Chondrocyte (in vitro differentiated cells): ENCODE measurements at places on chromosomes 1 and 21. TPM values are rescaled to one million over a fixed set of nuclear protein-coding genes. Genes with fewer than 3 reads are reported as not detected.

- H3K27me3 ChIP-seq: no peaks in the 10 kb centered on the region
- H3K36me3 ChIP-seq: peaks cover 11% of the 10 kb centered on the region
- peaks cover 7% of the 10 kb centered on the region for H3K4me1 ChIP-seq
Measured at GRCh38 chr1:211944733-211945500, 90.4 kb downstream of the INTS7 start.

DNA sequence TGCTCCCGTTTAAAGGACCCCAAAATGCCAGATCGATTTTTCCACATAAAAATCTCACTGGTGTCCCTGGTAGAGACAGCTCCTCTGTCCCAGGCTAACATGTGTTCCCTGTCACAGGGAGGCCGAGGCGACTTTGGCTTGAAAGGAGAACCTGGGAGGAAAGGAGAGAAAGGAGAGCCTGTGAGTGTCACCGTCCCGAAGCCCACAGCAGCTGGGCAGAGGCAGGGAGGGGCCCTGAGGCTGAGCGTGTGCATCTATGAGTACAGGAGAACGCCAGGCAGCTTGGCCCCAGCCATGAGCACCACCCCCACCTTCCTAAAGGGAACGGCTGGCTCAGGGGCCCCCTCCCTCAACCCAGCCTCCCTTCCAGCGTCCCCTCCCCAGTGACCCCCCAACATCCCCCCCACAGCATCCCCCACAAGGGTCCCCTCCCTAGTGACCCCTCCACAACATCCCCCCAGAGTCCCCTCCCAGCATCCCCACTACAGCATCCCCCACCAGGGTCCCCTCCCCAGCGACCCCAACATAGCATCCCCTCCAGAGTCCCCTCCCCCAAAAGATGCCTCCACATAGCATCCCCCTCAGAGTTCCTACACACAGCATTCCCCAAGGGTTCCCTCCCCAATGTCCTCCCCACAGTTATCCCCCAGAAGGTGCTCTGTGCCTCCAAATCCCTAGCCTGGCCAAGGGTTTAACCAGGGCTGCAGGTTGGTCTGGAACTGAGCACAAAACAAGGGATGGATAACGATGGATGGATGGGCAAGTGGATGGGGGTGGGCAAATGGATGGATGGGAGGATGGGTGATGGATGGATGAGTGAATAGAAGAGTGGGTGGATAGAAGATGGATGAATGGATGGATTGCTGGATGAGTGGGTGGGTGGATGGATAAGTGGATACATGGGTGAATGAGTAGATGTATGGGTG is 25.1 kb downstream of the COL6A2 start:
- H3K4me3 ChIP-seq: no peak overlapping the region
- DNase-seq: peak; percentile 46
- peaks cover 27% of the 10 kb centered on the region for H3K36me3 ChIP-seq
- peaks cover 3% of the 10 kb centered on the region for H3K4me1 ChIP-seq
- no peak overlapping the region for H3K27ac ChIP-seq
- no peaks in the 10 kb centered on the region for H3K27me3 ChIP-seq

ZBTB21 gene
- 18.0 to 21.2 TPM (median 18.6 TPM) in 3 replicates for total RNA-seq

DNA sequence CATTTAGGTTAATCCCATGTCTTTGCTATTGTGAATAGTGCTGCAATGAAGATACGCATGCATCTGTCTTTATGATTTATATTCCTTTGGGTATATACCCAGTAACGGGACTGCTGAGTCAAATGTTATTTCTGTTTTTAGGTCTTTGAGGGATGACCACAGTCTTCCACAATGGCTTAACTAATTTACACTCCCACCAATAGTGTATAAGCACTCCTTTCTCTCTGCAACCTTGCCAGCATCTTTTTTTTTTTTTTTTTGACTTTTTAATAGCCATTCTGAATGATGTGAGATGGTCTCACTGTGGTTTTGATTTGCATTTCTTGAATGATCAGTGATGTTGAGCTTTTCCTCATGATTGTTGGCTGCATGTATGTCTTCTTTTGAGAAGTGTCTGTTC is 33.5 kb downstream of the ASH1L start:
- H3K4me1 ChIP-seq: peaks cover 26% of the 10 kb centered on the region
- DNase-seq: no peak
- H3K36me3 ChIP-seq: no peaks in the 10 kb centered on the region
- H3K4me3 ChIP-seq: no peak overlapping the region
- no peak overlapping the region for H3K27ac ChIP-seq
- no peaks in the 10 kb centered on the region for H3K27me3 ChIP-seq

DNA sequence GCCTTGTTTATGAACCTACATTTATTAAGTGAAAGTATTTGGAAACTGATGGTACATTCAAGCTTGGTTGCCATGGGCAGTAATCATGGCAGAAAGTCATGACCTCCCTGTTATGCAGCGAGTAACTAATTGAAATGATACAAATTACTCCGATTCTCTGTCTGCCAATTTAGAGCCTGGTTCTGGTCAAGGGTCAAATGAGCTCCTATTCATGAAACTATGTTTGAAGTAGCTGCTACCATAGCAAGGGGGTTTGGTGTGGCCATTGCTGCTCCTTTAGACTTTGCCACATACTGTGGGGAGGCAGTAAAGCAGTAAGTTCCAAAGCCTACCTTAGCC is 187.2 kb upstream of the FOXD3 start:
- DNase-seq: no peak
- peaks cover 2% of the 10 kb centered on the region for H3K27me3 ChIP-seq
- peaks cover 2% of the 10 kb centered on the region for H3K36me3 ChIP-seq
- H3K4me3 ChIP-seq: no peak overlapping the region
- peaks cover 6% of the 10 kb centered on the region for H3K4me1 ChIP-seq

DNA sequence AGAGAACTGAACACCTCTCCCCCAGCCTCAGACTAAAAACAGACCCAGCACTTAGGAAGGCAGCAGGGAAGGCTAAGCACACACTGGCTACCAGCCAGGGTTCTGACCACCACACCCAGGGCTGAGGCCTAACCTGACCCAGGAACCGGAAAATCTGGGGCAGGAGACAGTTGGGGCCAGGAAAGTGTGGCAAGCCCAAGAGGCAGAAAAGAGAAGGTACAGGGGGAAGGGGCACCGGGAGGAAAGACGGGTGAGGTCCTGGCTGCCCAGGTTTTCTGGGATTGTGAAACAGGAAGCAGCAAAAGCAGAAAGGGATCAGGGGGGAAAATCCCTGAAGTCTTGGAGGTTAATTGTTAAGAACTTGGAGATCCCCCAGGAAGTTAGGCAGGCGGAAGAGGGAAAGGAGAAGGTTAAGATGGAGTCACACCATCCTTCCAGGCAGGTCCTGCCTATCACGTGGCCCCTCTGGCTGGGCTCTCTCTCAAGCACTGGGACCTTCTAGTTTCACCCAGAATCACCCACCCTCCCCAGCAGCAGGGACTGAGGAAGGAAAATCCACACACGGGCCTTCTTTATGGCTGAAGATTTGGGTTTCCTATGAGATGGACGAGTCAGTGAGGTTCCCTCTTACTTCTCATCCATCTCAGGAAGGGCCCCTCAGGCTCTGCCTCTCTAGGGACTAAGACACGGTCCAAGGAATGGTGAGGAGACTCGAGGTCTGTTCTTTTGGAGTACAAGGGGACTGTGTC is 2.6 kb downstream of the HDGF start:
- H3K27ac ChIP-seq: peak overlapping the region; percentile 99
- H3K27me3 ChIP-seq: no peaks in the 10 kb centered on the region
- H3K4me3 ChIP-seq: peak overlapping the region; percentile 79
- peak; percentile 50 for DNase-seq

GPR61 gene
- not detected in 3 replicates for total RNA-seq

IL10 gene
- total RNA-seq: not detected in 3 replicates

- DNase-seq: no peak
- peaks cover 7% of the 10 kb centered on the region for H3K27me3 ChIP-seq
Measured at GRCh38 chr1:57026624-57027354, 61.0 kb upstream of the C8B start.

DNA sequence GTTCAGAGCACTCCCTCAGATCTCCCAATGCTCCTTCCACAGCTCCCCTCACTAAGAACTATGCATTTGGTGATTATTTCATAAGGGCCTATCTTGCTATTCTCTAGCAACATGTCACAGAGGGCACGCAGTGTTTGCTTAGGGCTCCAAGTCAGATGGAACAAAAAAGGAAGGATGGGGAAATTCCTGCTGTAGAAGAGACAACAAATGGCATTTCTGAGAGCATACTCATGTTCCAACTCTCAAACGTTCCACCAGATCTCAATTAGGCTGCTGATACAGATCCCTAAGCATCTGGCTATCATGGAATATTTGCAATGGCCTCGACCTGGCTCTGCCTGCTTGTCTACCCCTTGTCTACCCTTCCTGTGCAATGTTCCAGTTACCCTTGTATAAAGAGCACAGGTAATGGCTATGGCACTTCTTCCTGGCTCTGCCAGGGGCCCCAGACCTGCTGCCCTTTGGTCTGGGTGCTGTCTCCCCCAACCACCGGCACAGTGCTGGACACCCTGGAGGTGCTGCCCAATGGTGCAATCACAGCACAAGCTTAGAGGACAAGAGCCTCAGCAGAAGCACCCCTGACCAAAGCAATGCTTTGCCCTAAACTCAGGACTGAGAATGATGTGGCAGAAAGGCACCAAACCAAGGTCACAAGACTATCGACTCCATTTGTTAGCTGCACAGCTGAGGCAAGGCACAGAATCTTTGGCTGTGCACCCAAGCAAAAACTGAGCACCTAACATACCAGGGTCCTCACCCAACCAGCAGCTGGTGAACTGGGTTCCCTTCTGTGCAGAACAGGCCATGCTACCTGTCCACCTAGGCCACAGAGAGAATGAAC is 3.6 kb downstream of the PARP1 start:
- peaks cover 25% of the 10 kb centered on the region for H3K36me3 ChIP-seq
- peak overlapping the region; percentile 38 for H3K27ac ChIP-seq
- peaks cover 43% of the 10 kb centered on the region for H3K4me1 ChIP-seq
- H3K27me3 ChIP-seq: no peaks in the 10 kb centered on the region
- no peak for DNase-seq
- no peak overlapping the region for H3K4me3 ChIP-seq

- no peak for DNase-seq
- H3K4me1 ChIP-seq: peaks cover 54% of the 10 kb centered on the region
- no peak overlapping the region for H3K27ac ChIP-seq
- H3K4me3 ChIP-seq: no peak overlapping the region
- H3K36me3 ChIP-seq: no peaks in the 10 kb centered on the region
Measured at GRCh38 chr1:81880781-81881180, 80.0 kb downstream of the ADGRL2 start.

- H3K27me3 ChIP-seq: no peaks in the 10 kb centered on the region
- DNase-seq: no peak
- no peaks in the 10 kb centered on the region for H3K36me3 ChIP-seq
- H3K4me1 ChIP-seq: peaks cover 14% of the 10 kb centered on the region
- H3K4me3 ChIP-seq: no peak overlapping the region
Measured at GRCh38 chr1:59199147-59199546, 97.7 kb upstream of the FGGY start.

- peak; percentile 72 for DNase-seq
- H3K27me3 ChIP-seq: no peaks in the 10 kb centered on the region
- H3K36me3 ChIP-seq: no peaks in the 10 kb centered on the region
- no peak overlapping the region for H3K4me3 ChIP-seq
Measured at GRCh38 chr1:7560601-7561181, 210.4 kb upstream of the VAMP3 start.

GRCh38 chr1:29444081-29444715 is 207.9 kb downstream of the PTPRU start:
- no peak overlapping the region for H3K4me3 ChIP-seq
- H3K27me3 ChIP-seq: peaks cover 50% of the 10 kb centered on the region
